D721Med (cell line): ENCODE measurements at places on chromosomes 4 and X.

GRCh38 chrX:50375481-50376267, 95.0 kb downstream of the DGKK start:
- no peak for DNase-seq

DNA sequence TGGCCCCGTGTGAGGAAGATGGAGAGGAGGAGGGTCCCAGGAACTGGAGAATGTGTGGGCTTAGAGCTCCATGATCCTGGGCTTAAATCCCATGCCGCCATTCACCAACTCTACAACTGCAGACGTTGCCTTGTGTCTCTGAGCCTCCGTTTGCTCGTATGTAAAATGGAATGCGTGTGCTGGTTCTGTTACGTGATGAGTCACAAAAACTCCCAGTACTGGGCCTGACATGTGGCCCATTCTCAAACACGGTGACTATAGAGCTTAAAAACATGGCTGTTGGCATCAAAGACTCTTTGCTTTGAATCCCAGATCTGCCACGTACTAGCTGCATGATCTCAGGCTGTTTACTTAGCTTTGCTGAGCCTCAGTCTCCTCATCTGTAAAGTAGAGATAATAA, 13.0 kb upstream of the AFAP1 start:
- DNase-seq, result no peak

- DNase-seq, result no peak
These were observed 313.3 kb upstream of the ACTRT1 start for GRCh38 chrX:128365492-128365891.

- no peak for DNase-seq
These were observed 231.7 kb upstream of the PPARGC1A start for GRCh38 chr4:24121395-24122175.

- DNase-seq, result no peak
These were observed 1070.2 kb upstream of the TENM3 start for GRCh38 chr4:181173046-181173445.

- no peak for DNase-seq
These were observed 3.3 kb upstream of the MYOZ2 start for GRCh38 chr4:119132306-119132705.

GRCh38 chr4:187937557-187937956, 58.0 kb upstream of the ZFP42 start:
- DNase-seq, result no peak

- DNase-seq, result no peak
These were observed 818.4 kb downstream of the ADGRL3 start for GRCh38 chr4:62018537-62018936.

DNA sequence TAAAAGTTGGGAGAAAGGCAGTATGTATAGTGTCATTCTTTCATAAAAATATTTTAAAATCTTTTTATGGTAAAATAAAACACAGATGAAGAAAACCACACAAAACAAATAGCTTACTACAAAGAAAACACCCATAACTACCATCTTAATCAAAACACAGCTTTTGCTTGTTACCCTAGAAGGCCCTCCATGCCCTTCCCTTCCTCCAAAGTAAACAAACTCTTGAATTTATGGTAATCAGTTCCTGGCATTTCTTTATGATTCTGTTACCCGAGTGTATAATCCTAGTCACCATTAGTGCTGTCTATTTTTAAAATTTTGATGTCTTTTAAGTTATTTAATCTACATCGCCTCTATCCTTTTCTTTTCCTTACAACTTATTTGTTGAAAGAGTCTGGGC, 170.9 kb downstream of the APBB2 start:
- DNase-seq, result no peak

- DNase-seq, result no peak
These were observed 33.2 kb downstream of the RELL1 start for GRCh38 chr4:37652747-37653527.

- no peak for DNase-seq
These were observed 13.9 kb upstream of the CPLX1 start for GRCh38 chr4:839675-840443.

DNA sequence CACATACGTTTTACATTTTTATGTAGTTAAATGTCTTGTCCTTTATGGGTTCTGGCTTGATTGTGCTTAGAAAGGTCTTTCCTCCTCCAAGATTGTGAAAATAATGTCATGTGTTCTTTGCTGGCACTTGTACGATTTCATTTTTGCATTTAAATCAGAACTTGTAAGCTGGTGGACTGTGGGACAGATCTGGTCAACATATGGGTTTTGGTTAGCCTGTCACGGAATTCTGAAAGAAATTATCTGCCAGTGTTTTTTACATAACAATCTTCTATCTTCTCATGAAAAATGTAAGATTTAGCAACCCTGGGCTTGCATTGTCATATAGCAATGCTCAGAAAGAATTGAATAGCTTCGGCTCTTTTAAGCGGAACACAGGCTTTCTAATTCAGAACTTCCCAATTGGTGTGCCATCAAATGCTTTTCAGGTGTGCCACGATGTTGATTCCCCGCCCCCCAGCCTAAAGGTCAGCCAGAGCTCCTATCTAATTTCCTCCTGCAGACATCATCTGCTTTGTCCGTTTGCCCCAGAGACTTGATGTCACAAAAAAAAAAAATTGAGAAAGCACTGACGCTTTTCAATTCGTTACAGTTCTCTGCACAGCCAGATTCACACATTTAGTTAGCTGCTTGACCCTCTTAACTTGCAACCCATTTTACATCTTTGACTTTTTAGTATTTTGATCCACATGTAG, 16.2 kb downstream of the AFF1 start:
- no peak for DNase-seq

DNA sequence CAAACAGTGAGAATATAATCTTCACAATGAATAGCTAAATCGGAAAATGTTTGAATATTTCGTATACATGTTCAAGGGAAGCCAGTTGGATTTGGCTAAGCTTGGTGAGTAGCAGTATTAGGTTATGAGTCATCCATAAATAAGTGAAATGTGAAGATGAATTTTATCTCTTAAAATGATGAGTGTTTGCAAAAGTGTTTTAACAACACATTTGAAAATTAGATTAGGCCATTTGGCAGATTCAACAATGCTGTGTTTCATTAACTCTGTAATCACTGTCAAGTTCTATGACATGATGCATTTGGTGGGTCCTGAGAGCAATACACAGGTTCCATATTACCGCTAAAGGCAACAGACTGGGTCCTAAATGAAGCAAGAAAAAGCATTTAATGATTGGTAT, 301.9 kb upstream of the PRPS2 start:
- DNase-seq, result no peak

GRCh38 chr4:54929459-54929858, 195.9 kb downstream of the KDR start:
- no peak for DNase-seq

- no peak for DNase-seq
These were observed 1615.8 kb downstream of the ARAP2 start for GRCh38 chr4:34628471-34628870.

GRCh38 chrX:13716455-13716854, 18.0 kb downstream of the TRAPPC2 start:
- no peak for DNase-seq

- DNase-seq, result no peak
These were observed 632.6 kb upstream of the INTU start for GRCh38 chr4:127000110-127000509.

- DNase-seq, result no peak
These were observed 126.1 kb downstream of the EIF4E start for GRCh38 chr4:98802770-98803198.

GRCh38 chr4:4890574-4891255, 31.2 kb downstream of the MSX1 start:
- DNase-seq, result no peak

- no peak for DNase-seq
These were observed 468.4 kb upstream of the PRKX start for GRCh38 chrX:4181782-4182407.

- peak; percentile 57 for DNase-seq
These were observed at the start of gene CLGN for GRCh38 chr4:140427106-140427918. Gene CLGN (minus strand): TSS chr4:140427648. CDS start chr4:140413078, 14,570 bp downstream.

GRCh38 chr4:151865744-151866591, 105.2 kb upstream of the GATB start:
- no peak for DNase-seq

GRCh38 chr4:153507310-153508073, 41.3 kb downstream of the TMEM131L start:
- no peak for DNase-seq

GRCh38 chr4:16544251-16544721, 318.0 kb upstream of the TAPT1 start:
- DNase-seq, result no peak

GRCh38 chr4:16290681-16291420, 64.6 kb upstream of the TAPT1 start:
- DNase-seq, result no peak

DNA sequence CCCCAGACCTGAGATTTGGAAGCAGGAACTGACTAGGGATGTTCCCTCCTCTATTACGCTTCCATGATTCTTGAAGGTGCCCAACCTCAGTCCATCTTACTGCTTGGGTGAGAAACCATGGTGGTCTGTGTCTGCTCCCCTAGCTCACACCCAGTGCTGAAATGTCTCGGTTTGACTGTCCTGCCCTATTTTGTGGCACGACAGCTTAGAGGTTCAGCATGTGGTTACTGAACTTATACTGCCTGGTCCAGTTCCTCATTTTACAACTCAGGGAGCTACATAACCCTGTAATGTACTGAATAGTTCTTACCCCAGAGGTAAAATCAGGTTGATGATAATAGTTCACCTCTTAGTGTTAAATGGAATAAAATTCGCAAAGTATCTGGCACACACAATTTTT, 203.1 kb downstream of the RBM46 start:
- DNase-seq, result no peak

DNA sequence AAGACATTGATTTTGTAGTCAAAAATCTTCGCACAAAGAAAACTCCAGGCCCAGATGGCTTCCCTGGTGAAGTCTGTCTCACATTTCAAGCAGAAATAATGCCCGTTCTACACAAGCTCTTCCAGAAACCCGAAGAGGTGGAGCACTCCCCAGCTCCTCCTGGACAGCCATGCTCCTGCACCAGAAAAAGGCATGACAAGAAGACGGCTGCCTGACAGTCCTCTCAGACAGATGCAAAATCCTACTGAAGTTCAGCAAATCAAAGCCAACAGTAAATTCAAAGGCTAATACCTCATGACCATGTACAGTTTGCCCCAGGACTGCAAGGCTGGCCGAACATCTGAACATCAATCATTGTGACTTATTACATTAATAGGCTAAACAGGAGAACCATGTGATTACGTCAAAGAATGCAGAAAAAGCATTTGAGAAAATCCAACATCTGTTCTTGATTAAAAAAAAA, 30.8 kb upstream of the MXD4 start:
- no peak for DNase-seq

GRCh38 chr4:10321931-10322330, 135.3 kb downstream of the ZNF518B start:
- DNase-seq, result no peak

DNA sequence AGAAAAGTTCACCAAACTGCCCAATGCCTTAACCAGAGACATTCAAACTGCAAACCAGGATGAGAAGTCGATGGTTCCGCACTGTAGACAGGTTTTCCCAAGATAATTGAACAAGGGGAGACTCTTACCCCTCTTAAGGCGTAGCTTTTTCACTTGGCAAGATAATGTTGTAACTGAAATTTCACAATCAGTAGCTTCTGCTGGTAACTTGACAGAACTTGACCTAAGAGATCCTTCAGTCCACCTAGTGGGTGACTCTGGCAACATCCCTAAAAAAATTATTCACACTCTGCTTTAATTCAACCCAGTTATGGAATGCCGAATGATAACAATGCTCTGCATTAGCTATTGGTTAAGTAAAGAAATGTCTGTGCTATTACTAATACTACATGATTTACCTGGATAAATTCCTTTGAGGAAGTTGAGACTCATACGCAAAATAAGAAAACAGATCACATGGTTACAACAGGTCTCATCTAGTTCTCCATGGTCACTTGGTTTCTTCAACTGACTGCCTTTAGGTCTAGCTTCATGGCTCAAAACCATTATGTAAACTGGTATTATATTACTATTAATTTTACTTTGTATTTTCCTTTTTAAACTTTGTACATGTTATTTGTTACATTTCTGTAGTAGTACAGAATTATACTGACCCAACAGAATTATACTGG, 9.1 kb downstream of the ELF2 start:
- no peak for DNase-seq

GRCh38 chr4:8403173-8403753, 37.3 kb downstream of the ACOX3 start:
- DNase-seq, result peak; percentile 89

DNA sequence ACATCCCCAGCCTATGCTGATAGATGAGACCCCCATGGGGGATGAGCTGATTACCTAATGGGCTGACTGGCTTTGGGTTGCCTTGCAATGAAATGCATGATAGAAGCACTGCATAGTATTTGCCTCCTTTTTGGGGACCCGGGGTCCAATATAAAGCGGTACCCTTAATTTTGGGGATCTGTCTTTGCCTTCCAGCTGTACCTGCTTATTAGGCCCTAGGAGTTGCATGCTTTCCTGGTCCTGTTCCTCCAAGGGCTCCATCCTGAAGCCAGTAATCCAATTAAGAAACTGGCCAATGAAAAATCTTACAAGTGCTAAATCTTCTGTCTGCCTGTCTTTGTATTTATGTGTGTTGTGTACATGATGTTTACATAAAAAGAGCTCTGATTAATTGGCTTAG, 791.6 kb downstream of the TRIML1 start:
- DNase-seq, result no peak

GRCh38 chr4:184420881-184421416, 53.4 kb downstream of the IRF2 start:
- no peak for DNase-seq

- no peak for DNase-seq
These were observed 15.6 kb downstream of the IL3RA start for GRCh38 chrX:1351981-1352714.

DNA sequence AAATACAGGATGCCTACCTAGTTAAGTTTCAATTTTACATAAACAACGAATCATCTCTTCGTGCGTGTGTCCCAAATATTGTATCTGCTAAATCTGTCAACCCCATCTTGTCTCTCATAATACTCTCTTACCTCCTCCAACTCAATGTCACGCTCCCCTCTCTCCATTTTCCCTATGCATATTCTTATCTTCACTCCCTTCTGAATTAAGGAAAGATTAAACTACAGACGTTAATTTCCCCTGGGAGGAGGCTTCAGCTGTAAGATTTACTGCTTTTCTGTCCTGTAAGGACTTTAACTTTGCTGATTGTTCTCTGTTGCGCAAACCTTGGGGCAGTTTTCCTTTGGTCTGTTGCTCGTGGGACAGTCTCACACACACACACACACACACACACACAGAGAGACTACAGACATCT, 455 bp upstream of the ABCB7 start:
- DNase-seq, result no peak

DNA sequence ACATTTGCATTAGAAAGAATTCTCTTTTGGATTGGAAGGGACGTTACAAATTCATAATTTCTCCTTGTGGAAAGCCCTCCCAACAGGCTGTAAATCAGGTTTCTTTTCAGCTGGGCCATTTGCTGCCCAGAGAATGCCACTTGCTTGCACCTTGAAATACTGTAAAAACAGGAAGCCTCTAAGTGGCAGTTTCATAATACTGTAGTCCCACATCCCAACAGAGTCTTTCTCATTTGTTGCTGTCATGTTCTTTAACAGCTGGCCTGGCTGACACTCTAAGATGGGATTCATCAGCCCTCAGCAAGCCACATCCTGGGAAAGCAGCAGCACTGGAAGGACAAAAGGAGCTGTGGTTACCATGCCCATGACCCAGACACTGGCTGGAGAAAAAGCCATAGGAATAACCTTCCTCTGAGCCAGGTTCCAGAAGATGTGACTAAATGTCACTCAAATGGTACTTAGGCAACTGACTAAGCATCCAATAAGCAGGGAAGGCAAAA, 221.9 kb upstream of the MBNL3 start:
- DNase-seq, result no peak
